ENCODE measurements at places on chromosomes 16 and 17.

DNA sequence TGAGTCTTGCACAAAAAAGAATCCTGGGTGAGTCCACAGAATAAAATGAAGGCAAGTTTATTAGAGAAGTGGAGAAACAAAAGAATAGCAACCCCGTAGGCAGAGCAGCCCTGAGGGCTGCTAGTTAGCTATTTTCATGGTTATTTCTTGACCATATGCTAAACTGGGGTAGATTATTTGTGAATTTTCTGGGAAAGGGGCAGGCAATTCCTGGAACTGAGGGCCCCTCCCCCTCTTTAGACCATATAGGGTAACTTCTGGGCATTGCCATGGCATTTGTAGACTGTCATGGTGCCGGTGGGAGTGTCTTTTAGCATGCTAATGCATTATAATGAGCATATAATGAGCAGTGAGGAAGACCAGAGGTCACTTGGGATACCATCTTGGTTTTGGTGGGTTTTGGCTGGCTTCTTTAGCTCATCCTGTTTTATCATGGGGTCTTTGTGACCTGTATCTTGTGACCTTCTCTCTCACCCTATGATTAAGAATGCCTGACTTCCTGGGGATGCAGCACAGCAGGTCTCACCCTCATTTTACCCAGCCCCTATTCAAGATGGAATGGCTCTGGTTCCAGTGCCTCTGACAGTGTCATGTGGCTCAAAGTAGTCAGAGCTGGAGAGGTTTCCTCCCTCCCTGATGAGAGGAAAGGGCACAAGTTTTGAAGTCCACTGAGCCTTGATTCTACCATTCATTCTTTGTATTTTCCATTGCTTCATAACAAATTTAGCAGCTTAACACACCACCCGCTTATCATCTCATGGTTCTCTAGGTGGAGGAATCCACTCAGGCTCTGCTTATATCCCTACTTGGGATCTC, 55.7 kb upstream of the LGALS9 start:
- DNase-seq, result no peak

DNA sequence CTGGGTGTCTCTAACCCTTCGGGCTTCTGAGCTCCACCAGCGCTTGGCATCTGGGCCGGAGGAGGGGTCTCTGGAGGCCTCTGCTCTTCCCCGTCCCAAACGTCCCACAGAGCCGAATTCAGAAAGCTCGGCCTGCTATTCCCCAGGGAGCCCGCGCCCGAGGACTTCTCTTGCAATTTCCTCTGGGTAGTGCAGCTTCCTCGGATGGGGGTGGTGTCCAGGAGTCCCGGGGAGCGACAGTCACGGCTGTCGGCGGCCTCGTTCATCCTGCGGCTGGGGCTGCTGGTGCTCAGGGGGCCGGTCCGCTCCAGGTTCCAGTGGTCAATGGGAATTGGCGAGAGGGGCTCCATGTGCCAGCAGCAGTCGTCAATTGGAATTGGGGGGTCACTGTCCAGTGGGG, 11.8 kb upstream of the NLRC3 start:
- DNase-seq, result no peak

- DNase-seq, result no peak
Observed at GRCh38 chr17:32970281-32970680, 21.4 kb upstream of the SPACA3 start.

DNA sequence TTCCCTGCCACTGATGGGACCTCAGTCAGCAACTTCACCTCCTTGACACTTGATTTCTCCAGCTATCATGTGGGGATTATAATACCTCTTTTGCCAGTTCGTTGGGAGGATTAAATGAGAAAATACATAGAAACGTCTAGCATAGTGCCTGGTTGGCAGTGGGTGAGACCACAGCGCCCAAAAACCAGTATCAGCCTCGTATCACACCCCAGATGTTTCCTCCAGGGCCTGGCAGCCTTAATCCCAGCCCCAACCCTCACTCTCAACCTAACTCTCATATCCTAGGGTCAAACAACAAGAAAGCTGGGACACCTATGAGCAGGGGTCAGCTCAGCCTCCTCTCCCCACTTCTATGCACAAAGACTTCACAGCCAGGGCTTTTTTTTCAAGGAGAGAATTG, 14.0 kb upstream of the C16orf78 start:
- no peak for DNase-seq

Data from B cell (primary cell).